ENCODE measurements at places on chromosomes 6 and 20.

GRCh38 chr6:161115468-161115867 lies 123.9 kb downstream of the MAP3K4 start:
- no peak for DNase-seq

- no peak for DNase-seq
Measured at GRCh38 chr20:46746956-46747526, 37.6 kb downstream of the SLC2A10 start.

GRCh38 chr6:159431750-159432149 lies 261.3 kb downstream of the SOD2 start:
- DNase-seq: no peak

- DNase-seq: no peak
Measured at GRCh38 chr6:5274231-5274630, 12.9 kb downstream of the FARS2 start.

- no peak for DNase-seq
Measured at GRCh38 chr20:32278199-32278643, 770 bp downstream of the KIF3B start.

GRCh38 chr6:79646006-79646405 lies 14.9 kb downstream of the SH3BGRL2 start:
- DNase-seq: no peak

- DNase-seq: no peak
Measured at GRCh38 chr6:74645108-74645849, 560.6 kb downstream of the COL12A1 start.

- DNase-seq: no peak
Measured at GRCh38 chr6:14622085-14622484, 504.5 kb downstream of the CD83 start.

DNA sequence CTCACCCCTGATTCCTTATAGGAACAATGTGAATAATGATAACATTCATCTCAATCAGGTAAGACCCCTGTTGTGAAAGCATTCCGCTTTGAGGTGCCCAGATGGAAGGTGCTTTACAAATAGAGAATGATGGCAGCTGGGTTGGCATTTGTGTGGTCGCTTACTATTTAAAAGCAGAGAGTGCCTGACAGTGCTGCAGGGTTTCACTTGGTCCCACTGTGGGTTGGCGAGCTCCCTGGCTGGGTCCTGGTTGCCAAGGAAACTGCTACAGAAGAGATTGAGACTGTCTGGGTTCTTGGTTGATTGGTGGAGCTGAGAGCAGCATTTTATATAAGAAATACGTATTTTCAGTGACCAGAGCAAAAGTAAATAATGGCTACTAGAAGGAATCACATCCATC lies 207.2 kb upstream of the KCNQ5 start:
- DNase-seq: no peak

GRCh38 chr6:28269492-28269891 lies 2.5 kb downstream of the ZSCAN26 start:
- no peak for DNase-seq

GRCh38 chr6:84652356-84653026 lies 111.9 kb downstream of the TBX18 start:
- no peak for DNase-seq

DNA sequence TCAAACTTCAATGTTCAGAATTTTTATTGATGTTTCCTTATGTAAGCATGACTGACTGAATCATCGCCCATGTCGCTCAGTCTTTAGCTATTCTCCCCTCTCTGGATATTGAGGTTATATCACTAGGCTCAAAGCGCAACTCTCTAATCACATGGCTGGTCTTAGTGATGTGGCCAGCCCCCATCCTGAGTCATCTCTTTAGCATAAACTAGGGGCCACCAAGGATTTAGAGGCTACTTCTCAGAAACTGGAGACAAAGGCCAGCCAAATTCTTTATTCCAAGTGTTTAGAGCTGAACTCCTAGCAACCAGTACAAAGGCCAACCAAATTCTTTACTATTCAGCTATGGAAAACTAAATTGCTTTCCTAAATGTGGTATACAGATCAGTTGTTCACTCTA lies 61.4 kb downstream of the FAM135A start:
- no peak for DNase-seq

DNA sequence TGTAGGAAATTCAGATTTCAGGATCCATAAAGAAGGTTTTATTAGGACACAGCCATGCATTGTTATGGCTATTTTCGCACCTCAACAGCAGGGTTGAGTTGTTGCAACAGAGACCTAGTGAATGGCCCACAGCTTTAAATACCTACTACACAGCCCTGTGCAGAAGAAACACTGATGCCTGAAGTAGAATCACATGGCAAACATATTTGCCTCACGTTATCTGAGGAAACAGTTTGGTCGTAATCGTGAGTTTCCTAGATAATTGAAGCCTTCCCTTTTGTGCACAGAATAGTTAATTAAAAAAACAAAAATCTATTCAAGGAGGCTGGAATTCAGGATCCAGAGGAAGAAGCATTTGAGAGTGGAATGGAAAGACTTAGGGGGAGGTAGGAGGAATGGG lies 55.1 kb downstream of the GCNT2 start:
- DNase-seq: no peak

DNA sequence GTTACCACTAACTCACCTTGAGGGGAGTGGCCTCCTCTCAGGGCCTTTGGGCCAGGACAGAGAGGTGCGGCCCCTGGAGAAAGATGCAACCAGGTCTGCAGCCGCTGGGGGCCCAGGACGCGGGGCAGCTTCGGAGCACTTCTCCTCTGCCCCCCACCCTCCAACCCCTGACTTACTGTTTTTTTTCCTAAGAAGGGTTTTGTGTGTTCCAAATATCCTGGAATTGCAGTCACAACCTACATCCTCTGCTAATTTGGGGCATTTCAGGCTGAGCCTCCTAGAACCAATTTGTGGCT lies 1.7 kb downstream of the LINC00237 start:
- no peak for DNase-seq

- no peak for DNase-seq
Measured at GRCh38 chr20:8212286-8212685, 80.2 kb downstream of the PLCB1 start.

DNA sequence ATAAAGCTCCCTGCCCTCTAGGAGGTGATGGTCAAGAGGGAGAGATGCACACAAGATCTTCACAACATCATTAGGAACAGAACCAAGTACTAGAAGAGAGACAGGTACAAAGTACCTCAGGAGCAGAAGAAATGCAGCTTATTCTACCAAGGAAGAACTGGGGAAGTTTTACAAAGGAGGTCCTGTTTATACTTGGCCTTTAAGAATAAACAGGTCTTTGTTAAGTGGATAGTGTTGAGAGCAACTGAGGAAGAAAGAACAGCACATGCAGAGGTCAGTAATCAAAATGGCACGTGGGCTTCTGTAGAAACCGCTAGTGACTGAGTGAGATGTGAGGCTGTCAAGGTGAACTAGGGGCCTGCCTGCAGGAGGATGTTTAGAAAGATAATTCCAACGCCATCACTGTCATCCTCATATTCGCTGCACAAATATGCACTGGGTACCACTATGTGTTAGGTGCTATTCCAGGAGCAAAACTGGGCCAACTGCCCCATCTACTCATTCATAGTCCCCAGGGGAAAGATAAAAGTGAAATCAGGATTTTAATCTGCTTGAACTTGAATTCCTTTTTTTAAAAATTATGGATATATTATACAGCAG lies 61.1 kb downstream of the ID4 start:
- no peak for DNase-seq

DNA sequence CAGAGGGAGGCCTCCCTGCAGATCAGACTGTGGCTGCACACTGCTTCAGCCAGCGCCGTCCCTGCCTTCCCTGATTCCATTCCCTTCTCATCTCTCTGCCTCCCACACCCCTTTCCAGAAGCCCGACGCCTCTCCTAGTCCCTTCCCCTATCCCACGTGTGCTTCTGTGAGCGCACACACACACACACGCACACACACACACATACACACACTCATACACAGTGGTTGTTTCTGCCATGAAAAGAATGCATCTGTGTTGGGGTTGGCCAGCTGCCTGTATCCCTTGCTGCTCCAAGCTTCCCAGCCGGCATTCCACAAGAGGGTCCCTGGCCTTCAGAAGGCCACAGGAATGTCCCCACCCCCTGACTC lies 51.7 kb downstream of the MOCS1 start:
- DNase-seq: no peak

All from activated CD4-positive, CD25-positive, alpha-beta regulatory T cell treated with anti-CD3 and anti-CD28 coated beads, Interleukin-2, amount 50 U/mL, for 72 hours (primary cell).